ENCODE measurements at places on chromosomes 6 and 20.

DNA sequence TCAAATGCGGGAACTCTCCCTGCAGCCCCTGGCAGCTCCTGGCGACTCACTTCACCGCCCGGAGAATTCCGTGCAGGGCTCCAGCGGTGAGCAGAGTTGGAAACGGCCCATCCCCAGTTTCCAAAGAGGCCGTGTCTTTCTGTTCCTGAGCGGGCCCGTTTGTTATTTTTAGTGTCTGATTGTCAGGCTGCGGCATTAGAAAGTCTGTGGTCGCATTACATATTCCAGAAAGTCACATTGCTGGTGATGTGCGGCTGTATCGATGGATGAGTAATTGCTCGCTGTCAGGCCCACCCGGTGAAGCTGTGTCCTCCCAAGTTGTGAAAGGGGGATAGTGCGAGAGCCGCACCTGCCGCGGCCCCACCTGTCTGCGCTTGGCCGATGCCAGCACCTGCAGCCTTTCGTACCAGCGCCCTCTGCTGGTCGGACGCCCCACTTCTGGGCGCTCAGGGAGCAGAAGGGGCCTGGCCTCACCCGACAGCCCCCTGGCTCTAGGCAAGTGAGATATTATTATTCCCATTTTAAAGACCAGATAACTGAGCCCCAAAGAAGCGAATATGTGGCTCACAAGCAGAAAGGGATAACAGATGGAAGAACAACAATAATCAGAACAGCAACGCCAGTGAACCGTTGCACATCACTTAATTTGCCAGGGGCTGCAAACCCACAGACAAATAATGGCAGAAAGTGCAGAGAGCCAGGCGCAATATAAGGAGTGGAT is 244.9 kb downstream of the TSHZ2 start:
- peak; percentile 47 for DNase-seq

- no peak for DNase-seq
These were observed 296.8 kb upstream of the TSHZ2 start for GRCh38 chr20:52675375-52675774.

GRCh38 chr6:54802775-54803634 is 43.6 kb upstream of the FAM83B start:
- DNase-seq, result no peak

DNA sequence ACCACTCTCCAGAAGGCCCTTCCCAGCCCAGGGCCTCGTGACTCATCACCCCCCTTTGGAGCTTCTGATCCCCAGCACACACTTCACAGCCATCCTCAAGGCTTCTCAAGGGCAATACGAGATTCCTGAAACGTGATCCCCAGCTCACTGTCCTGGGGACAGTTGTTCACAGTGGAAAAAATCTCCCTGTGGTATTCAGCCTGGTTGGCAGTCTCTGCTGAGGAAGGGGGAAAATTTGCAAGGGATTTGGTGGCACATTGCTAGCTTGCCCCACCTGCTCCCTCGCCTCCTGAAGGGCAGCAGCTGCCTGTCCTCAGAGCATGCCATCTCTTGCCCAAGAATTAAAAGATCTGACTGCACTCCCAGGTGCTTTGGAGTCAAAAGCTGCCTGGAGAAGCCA is 20.7 kb upstream of the PKHD1 start:
- DNase-seq, result no peak

- DNase-seq, result no peak
These were observed 619.4 kb upstream of the CDH4 start for GRCh38 chr20:60632391-60633262.

Measured in substantia nigra (tissue), 51 donors.